Fibroblast of skin of right biceps (primary cell): ENCODE measurements at places on chromosomes 3 and 15.

- DNase-seq = no peak
Measured at GRCh38 chr3:47006145-47006651, 26.7 kb downstream of the NBEAL2 start.

GRCh38 chr3:59611649-59612443 is 562.0 kb upstream of the CFAP20DC start:
- DNase-seq = no peak

- no peak for DNase-seq
Measured at GRCh38 chr15:80450811-80451321, 46.7 kb downstream of the ARNT2 start.

DNA sequence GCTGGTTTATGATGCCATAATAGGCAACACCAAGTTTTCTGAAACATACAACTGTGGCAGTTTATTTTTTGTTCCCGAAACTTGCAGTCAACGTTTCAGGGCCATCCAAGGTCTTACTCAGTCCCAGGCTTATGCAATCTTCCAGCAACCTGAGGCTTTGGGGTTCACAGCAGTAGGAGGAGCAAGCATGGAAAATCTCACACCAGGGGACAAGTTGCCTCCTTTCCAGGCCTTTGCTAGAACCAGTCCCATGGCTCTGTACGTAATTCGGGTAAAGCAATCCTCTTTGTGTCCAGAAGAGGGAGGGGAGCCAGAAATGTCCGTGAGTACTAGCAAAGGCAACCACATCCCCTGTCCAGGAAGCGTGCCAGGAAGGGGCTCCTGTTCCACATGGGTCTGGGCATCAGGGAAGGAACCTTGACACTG is 4.7 kb upstream of the FAM240A start:
- no peak for DNase-seq

DNA sequence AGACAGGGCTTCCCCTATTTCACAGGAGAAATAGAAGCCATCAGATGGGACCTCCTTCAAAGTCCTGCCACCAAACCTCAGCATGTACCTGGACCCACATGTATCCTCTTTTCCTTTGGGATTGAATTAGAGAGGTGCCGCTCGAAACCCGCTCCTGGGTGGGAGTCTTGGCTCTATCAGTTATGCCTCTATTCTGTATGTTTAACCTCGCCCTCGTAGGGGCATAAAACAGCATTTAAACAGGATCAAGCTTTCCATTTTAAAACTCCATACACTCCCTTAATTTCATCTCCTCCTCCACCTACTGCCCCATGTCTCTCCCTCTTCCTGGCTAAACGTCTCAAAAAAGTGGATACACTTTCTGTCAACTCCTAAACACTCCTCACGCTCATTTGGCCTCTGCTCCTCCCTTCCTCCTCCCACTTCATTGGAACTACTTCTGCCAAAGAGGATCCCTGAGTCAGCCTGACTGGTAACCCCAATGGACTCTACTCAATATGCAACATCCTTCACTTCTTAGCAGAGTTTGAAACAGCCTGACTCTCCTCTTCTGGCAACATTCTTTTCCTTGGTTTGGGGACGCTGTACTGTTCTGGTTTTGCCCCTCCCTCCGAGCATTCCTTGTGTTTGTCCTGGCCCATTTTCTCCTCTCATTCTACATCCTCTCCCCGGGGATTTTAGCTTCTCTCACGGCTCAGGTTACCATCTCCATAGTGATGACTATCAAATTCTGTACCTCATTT is 23.0 kb upstream of the MUC20 start:
- peak; percentile 82 for DNase-seq

DNA sequence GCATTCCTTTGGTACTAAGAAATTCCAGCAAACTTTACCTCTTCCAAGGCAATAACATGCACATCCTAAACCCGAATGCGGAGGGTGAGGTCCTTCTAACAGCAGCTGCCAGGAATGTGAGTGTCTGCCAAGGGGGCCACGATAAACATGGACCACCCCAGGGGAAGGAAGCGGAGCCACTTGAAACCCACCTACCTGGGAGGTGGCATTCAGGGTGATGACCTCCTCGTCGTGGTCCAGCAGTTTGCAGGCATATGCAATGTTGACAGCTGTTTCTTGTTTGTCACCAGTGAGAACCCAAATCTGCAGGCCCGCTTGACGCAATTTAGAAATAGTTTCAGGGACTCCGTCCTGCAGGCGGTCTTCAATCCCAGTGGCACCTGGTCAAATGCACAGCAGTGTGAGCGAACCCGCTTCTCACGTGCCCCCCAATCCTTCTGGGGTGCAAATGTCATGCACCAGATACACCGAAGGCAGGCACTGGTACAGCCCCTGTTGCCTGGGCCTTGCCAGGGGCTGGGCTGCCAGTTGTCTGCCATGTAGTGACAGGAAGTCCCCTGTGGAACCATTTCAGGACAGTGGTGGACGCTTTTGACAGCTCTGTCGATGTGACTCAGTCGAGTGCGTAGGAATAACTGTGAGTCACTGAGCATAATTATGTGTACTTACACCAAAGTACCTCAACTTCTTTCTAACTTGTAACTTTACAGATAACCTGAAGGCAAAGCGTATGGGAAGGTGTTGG is 161.2 kb downstream of the ATP10A start:
- no peak for DNase-seq

DNA sequence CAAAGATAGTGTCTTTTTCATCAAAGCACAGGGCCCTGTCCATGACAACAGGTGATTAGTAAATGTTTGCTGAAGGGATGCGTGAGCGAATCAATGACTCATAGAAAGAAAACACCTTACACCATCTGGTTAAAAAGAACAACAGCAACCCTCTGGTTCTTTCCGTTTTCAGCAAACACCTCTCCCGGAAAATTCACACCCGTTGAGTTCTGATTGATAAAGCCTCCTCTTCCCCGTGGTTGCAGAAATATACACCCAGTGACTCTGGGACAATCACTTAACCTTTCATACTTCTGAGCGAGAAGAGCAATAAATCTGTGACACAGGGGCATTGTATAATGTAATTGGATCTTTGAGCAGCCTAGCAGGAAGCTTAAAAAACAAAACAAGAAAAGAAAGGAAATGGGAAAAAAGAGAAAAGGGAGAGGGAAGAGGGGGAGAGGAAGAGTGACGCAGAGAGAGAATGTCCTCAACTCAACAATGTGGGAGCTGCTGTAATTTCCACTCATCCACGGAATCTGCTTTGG is 37.6 kb downstream of the ADAMTS9 start:
- DNase-seq = no peak

DNA sequence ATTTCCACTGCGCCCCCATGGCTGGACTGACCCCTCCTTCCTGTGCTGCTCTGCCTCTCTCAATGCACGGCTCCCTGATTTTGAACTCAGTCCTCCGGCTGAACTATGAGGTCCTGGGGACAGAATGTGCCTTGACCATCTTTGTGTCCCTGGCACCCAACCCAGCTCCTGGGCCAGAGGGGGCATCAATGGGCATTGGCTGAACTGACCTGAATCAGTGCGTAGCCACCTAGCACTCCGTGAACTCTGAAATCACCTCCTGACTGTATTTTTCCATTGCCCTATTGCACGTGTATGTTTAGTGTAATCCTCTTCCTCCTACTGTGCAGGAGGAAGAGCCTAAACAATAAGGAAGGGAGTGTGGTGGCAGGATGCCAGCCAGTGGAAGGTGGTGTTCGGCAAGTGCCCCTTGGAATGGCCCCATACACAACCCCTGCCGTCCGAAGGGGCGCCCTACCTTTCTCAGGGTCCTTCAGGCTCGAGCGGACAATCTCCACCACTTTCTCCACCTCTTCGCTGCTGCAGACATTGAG is 33.5 kb downstream of the BDH1 start:
- DNase-seq = no peak

GRCh38 chr15:71810256-71811035 is at the start of gene NR2E3:
NR2E3 (plus strand) TSS chr15:71810554; CDS start chr15:71810744, 190 bp downstream.
- no peak for DNase-seq

GRCh38 chr3:144107923-144108322 is 136.3 kb downstream of the DIPK2A start:
- DNase-seq = no peak

- peak; percentile 7 for DNase-seq
Measured at GRCh38 chr3:168914662-168915061, 748.9 kb downstream of the MECOM start.

DNA sequence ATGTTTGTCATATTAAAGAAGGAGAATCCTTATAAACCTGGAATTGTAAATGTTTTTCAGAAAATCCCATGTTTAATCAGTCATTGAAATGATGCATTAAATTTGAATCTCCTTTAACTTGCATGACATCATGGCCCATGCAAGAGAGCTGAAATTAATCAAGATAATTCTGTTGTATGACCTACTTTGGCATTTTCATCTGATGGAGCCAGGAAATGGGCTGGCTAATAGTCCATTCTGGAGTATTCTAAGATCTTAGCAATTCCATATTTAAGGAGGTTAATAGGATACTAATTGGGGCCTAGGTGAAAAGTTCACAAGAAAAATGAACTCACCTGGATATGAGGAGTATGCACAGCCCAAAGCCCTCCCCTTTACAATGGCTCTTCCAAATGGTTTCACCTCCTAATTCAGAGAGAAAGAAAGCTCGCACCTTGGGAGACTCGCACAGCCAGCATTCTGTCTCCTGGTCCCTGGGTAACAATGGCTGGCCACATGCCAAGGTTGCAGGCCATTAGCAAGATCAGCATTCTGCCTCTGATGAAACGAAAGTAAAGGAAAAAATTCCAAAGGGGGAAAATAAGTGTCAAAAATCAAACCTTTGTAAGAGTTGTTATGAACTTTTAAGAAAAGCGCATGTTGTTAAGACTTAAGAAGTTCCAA is 786.4 kb downstream of the MCTP2 start:
- no peak for DNase-seq

GRCh38 chr3:69079269-69080159 is 651 bp downstream of the UBA3 start:
- peak; percentile 12 for DNase-seq

DNA sequence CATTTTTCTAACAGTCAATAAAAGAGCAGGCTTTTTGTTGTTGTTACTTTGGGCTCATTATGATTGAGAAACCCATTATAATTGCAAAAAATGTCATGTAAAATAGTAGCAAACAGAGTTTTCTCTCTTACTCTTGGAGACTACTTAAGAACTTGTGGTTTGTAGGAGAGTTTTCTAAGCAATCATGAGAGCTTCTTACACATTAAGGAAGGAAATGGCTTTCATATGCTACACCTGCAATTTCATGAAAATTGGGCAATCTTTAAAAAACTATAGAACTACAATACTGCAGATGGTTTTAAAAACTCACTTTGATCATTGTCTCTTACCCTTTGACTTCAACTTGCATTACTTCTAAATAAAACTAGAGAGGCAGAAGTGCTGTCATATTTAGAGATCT is 701.8 kb downstream of the ZPLD1 start:
- DNase-seq = no peak

DNA sequence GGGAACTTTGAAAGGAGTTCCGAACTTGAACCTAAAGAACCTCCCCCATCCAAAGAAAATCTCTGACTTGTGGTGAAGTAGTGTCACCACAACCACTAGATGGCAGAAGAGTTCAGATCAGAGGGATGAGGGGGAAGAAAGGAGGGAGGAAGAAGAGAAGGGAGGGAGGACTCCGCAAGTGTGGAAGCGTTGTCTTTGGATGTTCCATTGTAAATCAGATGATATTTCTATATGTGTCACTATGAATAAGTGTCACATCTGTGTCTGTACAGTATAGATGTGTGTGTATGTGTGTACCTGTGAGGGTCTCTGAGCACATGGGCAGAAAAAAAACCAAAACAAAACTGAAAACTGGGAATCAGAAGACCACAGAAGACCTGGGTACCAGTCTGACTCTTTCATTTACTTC is 16.9 kb downstream of the SLC24A1 start:
- peak; percentile 82 for DNase-seq

DNA sequence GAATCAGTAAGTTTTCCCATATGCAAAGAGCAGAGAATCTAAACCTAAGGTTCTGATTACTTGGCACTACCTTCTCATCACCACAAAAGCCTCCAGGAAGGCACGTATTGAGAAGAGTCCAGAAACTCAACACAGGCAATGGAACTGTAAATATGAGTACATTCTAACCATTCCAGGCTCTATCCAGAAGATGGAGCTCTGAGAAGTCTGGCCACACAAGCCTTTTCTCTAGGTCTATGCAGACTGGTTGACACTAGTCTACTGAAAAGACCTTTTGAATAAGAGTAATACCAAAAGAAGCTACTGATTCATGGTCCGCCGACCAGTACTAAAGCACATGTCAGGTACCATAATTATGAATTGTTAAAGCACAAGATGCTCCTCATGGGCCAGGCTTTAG is 12.2 kb upstream of the NCKIPSD start:
- DNase-seq = no peak

DNA sequence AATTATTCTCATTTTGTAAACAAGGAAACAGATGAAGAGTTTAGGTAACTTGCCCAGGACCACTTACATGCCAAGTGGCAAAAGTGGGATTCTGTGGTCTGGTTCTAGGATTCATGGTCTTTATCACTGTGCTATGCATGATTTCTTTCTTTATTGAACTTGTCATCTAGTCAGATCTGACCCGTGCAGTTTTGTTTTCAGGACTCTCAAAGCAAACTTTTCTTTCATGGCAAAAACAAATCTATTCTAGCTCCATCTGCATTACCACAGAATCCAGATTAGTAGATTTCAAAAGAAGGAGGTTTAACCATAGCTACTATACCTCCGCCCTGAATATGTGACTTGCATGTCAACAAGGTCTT is 404.4 kb downstream of the PTPRG start:
- DNase-seq = no peak

DNA sequence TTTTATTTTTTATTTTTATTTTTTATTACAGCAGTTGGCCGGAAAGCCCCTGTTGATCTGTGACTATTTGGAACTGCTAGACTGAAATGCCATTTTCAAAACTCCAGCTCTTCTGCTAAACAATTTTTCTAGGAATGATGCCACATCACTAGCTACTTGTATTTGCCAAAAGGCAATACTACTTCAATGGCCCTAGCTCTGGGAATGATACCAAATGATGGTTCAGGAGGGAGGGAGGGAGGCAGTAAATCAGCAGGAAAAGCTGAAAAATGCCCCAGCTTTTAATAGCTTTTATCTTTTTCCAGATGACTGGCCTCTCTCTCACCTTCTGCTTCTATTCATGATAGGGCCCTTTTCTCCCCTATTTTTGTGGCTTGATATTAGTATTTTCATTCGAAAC is 2.6 kb upstream of the CHL1 start:
- no peak for DNase-seq

DNA sequence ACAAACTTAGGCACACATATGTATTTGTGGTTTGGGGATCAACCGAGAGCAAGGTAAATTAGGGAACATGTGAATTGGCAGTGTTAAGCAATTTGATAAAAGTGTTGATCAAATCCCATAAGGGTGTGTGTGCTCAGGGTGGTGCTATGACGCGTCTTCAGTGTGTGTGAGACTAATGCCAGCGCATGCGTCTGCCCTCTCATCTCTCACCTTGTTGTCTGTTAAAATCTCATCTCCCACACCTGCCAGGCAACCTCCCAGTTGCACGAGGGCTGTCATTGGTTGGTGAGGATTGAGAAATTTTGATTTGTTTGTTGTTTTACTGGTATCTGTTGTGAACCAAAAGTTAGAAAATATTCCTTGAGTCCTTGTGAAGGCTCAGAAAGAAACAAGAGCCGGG is 137.2 kb upstream of the ICE2 start:
- no peak for DNase-seq

DNA sequence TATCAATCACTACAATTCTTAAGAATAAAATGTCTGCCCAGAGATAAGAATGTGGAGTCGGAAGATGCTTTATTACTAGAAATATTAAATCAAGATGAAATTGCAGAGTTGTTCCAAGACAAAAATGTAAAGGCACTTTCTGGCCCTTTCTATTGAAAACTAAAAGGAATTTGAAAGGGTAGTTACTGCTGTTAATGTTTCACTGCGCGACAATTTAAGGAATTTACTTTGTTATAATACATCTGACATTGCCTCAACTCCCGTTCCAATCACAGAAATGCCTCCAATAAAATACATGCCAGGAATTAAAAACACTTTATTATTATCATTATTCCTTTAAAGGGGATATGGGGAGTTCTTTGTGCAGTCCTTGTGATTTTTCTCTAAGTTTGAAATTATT is 26.4 kb downstream of the RSL24D1 start:
- no peak for DNase-seq
